AG08395 (cell line): ENCODE measurements at places on chromosomes 4 and X.

DNA sequence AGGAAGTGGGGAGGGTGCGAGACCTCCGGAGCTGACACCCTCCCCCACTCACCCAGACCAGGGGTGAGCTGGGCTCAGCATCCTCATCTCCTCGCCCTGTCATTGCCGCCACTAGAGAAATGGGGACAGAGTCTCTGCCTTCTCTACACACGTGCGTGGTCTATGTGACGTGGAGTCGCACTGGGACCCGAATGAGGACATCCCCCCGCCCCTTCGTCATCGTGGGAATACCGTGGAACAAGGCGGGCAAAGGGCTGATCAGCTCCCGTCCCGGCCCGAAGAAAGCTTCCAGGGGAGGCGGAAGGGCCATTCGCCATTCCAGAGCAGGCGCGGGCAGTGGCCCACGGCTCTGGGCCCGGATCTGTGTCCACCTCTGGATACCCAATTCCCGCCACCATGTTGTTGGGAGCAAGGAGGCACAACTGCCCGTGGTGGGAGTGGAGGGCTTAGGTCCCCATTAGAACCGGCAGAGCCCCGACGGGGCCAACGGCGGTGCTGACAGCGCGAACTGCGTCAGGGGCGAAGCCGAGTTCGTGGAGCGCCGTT, 12.0 kb downstream of the HMX1 start:
- DNase-seq, result no peak

GRCh38 chrX:118212817-118213183, 96.2 kb upstream of the KLHL13 start:
- no peak for DNase-seq

GRCh38 chrX:11481035-11481434, 184.7 kb downstream of the ARHGAP6 start:
- no peak for DNase-seq

DNA sequence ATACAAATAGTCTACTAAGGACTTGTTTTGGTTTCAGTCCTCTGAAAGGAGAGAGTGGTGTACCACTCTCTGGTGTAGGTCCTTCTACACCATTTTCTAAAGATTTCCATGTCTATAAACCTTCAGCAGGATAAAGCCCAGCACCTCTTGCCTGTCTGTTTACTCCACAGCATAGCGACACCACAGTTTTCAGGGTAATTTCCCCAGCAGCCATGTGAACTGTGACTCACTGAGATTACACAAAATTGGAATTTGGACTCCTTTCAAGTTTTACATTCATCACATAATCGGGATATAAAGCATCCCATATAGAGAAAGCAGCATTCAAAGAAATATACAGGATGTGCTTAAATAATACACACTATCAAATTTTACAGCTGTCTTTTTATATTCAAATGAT, 229.6 kb downstream of the PRDM5 start:
- DNase-seq, result peak; percentile 64

- DNase-seq, result no peak
Observed at GRCh38 chr4:39802005-39802404, 104.1 kb downstream of the UBE2K start.

DNA sequence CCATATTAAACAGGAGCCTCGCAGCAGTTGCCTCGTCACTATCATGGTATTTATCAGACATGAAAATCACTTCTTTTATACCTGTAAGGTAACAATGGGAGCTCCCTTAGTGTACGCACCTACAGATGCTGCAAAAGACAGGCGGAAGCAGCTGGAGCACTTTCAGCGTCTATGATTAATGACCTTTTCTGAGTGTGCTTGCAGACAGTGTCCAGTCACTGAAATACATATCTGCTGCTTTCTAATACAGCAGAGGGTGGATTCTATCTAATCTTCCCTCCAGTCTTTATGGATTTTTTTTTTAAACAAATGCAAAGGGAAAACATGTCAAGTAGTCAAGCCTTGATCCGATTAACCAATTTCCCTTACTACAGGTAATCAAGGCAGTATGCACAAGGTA, 24.1 kb downstream of the DCTD start:
- no peak for DNase-seq

DNA sequence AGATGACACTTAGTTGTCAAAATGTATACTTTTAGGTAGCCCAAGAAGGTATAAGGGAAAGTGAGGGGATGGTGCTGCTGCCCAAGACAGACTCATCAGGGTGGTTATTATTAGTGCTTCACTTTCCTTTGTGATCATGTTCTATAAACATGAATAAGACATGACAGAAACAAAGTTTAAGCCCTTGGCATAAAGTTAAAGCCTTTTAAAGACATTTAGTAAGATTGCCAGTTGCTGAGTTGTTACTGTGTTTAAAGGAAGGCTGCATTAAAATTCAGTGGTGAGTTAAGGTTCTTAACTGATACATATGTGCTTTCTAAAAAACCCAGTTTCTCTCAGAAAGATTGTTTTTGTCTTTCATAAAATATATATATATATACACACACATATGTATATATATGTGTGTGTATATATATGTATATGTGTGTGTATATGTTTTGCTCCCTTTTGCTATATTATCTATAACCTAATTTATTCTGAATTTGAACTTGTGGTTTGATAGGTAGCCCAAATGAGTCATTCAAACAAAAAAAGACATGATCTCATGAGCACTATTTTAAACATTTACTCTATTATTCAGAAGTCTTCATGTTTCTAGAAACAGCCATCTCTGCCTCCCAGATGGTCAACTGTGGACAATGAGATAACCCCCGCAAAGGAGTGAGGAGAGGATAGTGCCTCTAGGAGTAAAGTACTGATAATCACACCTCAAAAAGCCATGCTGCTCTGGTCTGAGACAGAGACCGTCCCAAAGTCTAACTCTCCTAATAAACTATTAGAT, 98.1 kb upstream of the OTUD4 start:
- DNase-seq, result peak; percentile 10

DNA sequence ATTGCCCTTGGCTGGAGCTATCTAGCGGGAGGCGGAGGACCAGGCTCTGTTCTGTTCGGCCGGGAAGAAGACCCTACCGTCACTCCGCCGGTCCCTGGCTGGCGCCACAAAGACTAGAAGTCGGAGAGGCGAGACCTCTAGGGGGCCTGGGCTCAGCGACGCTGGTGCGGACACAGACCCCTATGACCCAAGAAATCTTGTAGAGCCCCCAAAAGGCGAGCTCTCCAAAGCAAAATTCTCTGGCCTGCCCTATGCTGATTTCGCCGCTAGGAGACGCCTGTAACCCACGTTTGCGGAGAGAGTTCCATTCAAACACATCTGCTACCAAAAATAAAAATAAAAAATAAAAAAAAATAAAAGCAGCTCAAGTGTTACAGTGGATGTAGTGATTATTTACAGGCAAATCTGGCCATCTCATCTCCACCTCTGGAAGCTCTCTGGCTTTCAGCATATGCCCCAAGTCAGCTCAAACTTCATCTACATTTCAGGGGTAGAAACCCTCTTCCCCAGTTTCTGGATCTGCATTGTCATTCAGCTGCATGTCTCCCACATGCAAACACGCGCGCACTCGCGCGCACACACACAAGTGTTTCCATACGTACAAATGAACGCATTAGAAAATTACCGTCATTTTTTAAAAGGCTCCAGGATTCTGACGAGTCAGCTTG, 2.4 kb upstream of the PCDH10 start:
- DNase-seq, result peak; percentile 50

DNA sequence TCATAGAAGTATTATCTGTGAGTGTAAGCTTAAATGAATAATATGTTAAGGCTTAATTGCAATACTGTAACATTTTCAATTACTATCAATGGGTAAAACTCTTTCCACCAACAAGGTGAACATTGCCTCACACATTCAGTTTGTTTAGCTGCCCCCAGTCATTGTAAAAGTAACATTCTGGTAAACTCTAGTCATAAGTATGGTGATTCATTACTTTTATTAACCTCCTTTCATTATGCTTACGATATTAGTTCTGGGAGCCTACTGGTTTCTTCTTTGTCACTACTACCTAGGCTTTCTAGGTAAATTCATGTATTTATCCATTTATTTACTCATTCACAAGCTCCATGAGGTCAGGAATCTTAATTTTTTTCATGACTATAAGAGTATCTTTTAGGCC, 412.8 kb upstream of the SLIT2 start:
- no peak for DNase-seq

- DNase-seq, result no peak
Observed at GRCh38 chr4:74884266-74884665, 48.6 kb upstream of the PARM1 start.

- DNase-seq, result no peak
Observed at GRCh38 chrX:2272337-2272736, 228.4 kb downstream of the DHRSX start.

GRCh38 chrX:10244915-10245622, 88.3 kb downstream of the CLCN4 start:
- no peak for DNase-seq

- DNase-seq, result no peak
Observed at GRCh38 chr4:25842229-25842845, 20.5 kb downstream of the SEL1L3 start.

DNA sequence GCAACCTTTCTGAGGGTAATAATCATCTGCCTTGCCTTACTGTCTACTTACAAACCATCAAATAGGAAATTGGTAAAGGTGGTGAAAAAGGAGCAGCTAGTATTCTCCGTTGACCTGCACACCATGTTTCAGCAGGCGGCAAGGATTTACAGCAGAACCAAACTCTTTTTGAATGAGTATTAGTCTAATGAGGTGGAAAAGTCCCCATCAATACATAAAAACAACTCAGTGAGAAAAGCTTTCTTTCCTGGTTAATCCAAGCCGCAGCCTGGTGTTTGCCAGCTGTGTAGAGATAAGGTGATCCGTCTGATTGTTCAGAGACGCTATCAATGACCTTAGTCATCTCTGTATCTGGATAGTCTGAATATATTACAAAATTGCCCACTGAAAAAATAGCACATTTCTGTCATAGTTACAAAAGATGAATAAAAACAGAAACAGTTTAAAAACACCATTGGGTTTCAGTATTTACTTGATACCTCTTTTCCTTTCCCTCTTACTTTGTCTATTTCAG, 110.4 kb upstream of the TBC1D9 start:
- DNase-seq, result no peak

DNA sequence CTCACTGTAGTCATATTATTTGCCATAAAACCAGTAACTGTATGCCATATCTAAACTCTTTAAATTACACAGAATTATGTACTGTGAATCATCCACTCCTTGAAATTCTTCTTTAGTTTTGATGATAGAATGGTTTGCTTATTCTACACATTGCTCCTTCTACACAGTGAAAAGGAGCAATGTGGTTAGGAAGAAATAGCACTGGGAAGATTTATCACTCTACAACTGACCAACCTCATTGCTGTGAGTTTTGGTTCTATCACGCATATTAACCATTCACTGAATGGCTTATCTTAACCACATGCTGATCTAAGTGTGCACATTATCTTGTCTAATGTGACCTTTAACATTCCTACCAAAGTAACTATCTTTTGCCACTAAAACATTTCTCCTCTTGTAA, 415.7 kb upstream of the NDST4 start:
- no peak for DNase-seq
